Stimulated activated CD8-positive, alpha-beta memory T cell treated with anti-CD3 and anti-CD28 coated beads, Interleukin-7, amount 100 ng/mL, for 1 hour (primary cell): ENCODE measurements at places on chromosomes 3 and 15.

- DNase-seq = no peak
Measured at GRCh38 chr3:151462991-151463390, 2.1 kb upstream of the IGSF10 start.

- no peak for DNase-seq
Measured at GRCh38 chr3:155079746-155080487, at the start of gene MME. Gene MME, plus strand, starts transcription at chr3:155080319. Its CDS starts 3,849 bp downstream, at chr3:155084168.

DNA sequence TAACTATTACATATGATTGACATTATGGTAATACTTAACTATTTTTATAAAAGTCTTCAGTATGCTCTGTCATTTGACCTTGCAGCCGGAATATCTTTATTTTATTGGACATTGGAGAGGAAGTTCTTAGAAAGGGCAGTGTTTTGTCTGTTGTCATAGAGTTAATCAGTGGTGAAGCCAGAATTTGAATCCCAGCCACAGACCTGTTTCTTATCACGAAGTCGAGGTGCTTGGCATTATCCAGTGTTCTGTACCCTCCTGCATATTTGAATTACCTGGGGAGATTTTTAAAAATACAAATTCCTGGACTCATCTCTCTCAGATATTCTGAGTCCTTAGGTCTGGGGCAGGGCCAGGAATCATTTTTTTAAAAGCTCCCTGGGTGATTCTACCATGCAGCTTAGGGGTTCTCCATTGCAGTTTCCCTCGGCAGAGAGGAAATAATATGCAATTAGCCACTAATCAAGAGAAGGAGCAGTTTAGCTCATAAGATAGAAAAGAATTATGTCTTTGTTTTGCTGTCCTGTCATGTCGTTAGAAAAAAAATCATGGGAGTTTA lies 195.6 kb upstream of the CFAP20DC start:
- DNase-seq = no peak

GRCh38 chr3:72154391-72155335 lies 369.7 kb upstream of the PROK2 start:
- DNase-seq = no peak

DNA sequence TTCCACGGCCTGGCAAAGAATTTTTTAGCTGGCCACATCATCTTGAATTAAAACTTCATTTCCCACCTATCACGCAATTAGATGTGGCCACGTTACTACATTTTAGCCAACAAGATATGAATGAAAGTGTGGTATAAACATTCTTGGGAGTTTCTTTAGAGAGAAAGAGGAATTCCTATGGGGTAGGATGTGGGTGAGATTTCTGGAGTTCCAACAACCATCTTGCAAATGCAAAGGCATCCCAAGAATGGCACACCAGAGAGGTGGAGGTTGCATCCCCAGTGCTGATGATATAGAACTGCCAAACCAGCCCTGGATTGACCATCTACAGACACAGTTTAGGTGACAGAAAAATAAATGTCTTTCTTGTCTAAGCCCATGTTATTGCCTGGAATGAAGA lies 66.3 kb upstream of the AKAP13 start:
- no peak for DNase-seq

- no peak for DNase-seq
Measured at GRCh38 chr3:54575618-54575960, 352.3 kb downstream of the LRTM1 start.

- no peak for DNase-seq
Measured at GRCh38 chr15:36090286-36090946, 489.0 kb upstream of the CDIN1 start.

DNA sequence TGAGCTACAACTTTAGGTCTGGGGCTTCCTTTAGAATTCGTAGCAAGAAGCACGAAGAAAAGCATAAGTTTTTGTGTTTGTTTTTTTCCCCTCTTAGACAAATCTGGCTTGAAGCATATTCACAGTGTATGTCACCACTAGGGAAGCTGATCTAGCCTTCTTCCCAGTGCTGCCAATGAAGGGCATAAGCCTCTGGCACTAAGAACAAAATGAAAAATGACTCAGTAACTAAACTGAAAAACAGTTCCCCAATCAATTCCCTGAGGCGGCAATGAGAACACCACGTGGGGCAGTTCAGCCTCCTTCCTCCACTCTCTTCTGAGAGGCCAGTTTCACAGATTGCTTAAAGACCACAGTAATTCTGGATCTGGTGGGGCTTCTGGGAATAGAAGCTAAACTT lies 338.1 kb downstream of the GAP43 start:
- DNase-seq = no peak

DNA sequence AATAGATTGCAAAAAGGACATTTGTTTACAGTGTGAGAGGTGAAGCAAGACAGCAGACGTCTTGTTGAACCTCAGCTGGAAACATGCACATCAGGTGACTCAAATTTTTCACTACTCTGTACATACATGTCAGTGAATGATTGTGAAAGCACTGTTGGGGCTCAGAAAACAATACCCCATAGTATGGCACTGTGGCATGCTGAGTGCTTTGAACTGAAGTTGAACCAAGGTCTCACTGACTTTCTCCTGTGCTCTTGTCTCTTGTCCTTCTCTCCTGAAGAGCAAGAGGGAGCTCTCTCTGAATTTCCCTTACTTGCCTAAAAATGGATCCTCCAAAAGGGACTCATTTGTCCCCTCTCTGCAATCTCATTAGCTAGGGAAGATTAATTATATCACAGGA lies 24.5 kb upstream of the NEDD4 start:
- DNase-seq = no peak

DNA sequence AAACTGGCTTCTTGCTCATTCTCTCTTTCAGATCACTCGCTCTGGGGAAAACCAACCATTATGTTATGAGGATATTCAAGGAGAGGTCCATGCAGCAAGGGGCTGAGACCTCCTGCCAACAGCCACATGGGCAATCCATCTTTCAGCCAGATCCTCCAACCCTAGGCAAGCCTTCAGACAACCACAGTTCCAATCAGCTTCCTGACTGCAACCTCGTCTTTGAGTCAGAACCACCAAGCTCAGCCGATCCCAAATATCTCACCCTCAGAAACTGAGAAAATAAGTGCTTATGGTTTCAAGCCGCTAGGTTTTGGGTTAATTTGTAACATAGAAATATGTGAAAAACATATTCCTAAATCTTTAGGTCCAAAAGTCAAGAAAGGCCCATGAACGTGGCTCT lies 10.3 kb downstream of the LDHAL6B start:
- DNase-seq = no peak
